SJSA1 (cell line): ENCODE measurements at places on chromosomes 6 and 20. TPM values are rescaled to one million over a fixed set of nuclear protein-coding genes. Genes with fewer than 3 reads are reported as not detected.

GRCh38 chr20:53917145-53918019, 153.0 kb downstream of the BCAS1 start:
- H3K4me1 ChIP-seq, result peaks cover 44% of the 10 kb centered on the region
- no peak overlapping the region for H3K4me3 ChIP-seq

The MCCD1 gene
- not detected in 2 replicates for total RNA-seq

The KIAA1755 gene
- total RNA-seq, result 0.03 and 0.44 TPM in 2 replicates

The LTV1 gene
- 47.2 and 70.7 TPM in 2 replicates for total RNA-seq

DNA sequence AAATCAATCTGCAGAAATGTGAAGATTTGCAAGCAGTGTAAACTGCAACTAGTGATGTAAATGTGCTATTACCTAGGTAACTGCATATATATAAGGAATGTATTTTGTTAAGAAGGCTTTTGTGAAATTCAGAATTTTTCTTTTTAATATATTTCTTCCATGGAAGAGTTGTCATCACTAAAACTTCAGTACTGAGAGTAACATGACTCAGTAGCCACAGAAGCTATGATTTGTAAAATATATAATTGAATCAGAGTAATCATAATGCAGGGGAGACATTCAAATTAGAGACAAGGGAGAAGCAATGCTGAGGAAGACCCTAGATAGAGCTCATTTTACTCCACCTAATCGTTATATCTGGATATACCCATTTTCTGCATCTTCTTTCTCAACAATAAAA, 141.7 kb downstream of the ADGRG6 start:
- no peak overlapping the region for H3K4me3 ChIP-seq
- H3K27me3 ChIP-seq, result no peaks in the 10 kb centered on the region
- DNase-seq, result no peak
- no peaks in the 10 kb centered on the region for H3K36me3 ChIP-seq

- H3K4me3 ChIP-seq, result no peak overlapping the region
- DNase-seq, result no peak
- no peaks in the 10 kb centered on the region; the same call in 1 of the 2 replicates for H3K36me3 ChIP-seq
- no peak overlapping the region for H3K27ac ChIP-seq
- no peaks in the 10 kb centered on the region for H3K27me3 ChIP-seq
Measured at GRCh38 chr6:128389820-128390534, 130.4 kb downstream of the PTPRK start.

DNA sequence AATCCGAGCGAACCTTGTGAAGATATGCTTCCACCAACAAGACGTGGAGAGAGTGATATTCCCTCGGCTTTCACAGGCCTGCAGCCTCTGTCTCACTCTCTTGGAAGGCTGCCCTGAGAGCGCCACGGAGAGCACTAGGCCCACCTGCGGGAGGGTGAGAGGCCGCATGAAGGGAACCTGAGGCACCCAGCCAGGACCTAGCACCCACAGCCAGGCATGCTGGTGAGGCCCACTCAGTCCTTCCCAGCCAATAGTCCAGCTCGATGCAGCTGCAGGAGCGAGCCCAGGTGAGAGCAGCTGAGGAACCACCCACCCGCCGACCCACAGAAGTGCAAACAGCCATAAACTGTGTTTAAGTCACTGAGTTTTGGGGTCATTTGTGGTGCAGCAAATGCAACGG, 227.2 kb downstream of the QKI start:
- no peak overlapping the region for H3K27ac ChIP-seq
- H3K27me3 ChIP-seq, result no peaks in the 10 kb centered on the region
- no peak for DNase-seq
- H3K4me3 ChIP-seq, result no peak overlapping the region
- no peaks in the 10 kb centered on the region for H3K36me3 ChIP-seq
- no peaks in the 10 kb centered on the region for H3K4me1 ChIP-seq

DNA sequence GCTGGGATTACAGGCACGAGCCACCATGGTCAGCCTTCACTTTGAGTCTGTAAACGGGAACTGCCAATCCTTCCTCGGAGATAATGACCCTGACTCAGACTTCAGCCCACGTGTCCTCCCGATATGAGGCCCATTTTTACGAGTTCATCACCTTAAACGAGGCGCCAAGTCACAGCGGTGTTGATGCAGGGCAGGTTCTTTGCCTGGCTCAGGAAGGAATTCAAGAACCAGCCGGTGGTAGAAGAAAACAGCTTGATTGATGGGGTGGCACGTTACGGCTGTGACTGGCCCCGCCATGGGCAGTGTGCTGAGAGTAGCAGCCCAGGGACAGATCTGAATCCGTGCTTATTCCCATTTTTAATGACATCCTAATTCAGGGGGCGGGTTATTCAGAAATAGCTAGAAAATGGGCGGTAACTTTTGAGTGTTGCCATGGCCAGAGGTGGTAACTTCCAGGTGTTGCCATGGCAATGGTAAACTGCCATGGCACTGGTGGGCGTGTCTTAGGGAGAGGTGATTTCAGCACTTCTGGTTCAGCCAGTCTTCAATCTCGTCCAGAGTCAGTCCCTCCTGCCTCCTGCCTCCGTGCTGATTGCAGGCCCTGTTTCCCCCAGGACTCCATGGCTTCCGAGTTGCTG, 9.1 kb upstream of the MAP1LC3A start:
- H3K27me3 ChIP-seq, result no peaks in the 10 kb centered on the region
- no peak overlapping the region for H3K4me3 ChIP-seq
- H3K27ac ChIP-seq, result no peak overlapping the region
- H3K4me1 ChIP-seq, result peaks cover 9% of the 10 kb centered on the region; the same call in 1 of the 2 replicates
- DNase-seq, result no peak
- H3K36me3 ChIP-seq, result no peaks in the 10 kb centered on the region

DNA sequence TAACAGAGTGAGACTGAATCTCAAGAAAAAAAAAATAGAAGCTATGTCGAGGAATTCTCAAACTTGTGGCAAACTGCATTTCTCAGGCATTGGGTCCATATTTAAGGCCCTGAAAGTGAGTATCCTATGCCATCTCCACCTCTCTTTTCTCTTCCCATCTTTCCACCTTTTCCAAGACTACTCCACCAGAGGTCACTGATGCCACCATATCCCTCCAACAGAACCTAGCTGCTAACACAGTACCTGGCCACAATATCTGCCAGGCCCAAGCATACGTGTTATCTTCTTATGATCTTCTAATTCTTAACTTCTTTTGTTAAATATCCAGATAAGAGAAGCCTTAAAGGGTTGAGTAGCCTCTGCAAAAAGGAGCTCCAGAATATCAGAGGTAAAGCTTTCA, 8.2 kb upstream of the ADGRF4 start:
- no peak overlapping the region for H3K27ac ChIP-seq
- H3K4me1 ChIP-seq, result no peaks in the 10 kb centered on the region
- no peaks in the 10 kb centered on the region for H3K27me3 ChIP-seq
- H3K36me3 ChIP-seq, result no peaks in the 10 kb centered on the region
- no peak for DNase-seq

The ABHD12 gene
- 70.9 and 117 TPM in 2 replicates for total RNA-seq
